ENCODE measurements at places on chromosomes 13 and 19. TPM values are rescaled to one million over a fixed set of nuclear protein-coding genes. Genes with fewer than 3 reads are reported as not detected.

DNA sequence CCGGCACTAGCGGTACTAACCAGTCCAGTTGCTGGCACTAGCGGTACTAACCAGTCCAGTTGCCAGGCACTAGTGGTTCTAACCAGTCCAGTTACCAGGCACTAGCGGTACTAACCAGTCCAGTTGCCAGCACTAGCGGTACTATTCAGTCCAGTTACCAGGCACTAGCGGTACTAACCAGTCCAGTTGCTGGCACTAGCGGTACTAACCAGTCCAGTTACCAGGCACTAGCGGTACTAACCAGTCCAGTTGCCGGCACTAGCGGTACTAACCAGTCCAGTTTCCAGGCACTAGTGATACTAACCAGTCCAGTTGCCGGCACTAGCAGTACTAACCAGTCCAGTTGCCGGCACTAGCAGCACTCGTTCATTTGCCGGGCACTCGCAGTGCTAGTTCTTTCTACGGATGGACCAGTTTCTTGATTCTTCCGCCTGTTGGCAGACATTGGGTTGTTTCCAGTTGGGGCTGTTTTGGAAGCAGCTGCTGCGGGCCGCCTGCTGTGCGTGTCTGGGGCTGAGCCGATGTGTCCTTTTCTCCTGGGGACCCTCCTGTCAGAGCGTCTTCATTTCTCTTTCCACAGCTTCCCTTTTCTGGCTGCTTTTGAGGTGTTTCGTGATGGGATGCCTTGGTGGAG, 123.4 kb upstream of the MCF2L start:
- H3K36me3 ChIP-seq: peaks cover 63% of the 10 kb centered on the region
- H3K4me3 ChIP-seq: no peak overlapping the region
- no peaks in the 10 kb centered on the region for H3K27me3 ChIP-seq

DNA sequence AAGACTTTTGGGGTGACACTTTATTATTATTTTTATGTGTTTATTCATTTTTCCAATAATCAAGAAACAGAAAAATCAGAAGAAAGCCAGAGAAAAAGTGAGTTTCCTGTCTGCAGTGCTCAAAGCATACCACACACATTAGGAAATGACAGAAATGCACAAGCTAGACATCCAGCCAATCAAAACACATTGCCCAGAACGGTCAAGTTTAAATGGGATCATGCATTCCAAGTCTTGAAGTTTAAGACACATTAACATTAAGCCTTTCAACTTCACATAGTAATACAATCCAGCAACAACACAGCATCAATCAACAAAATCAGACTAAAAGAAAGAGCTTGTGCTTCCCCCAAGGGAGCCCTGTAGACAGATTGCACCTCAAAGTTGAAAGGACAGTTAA, 28.7 kb upstream of the MEDAG start:
- H3K36me3 ChIP-seq: no peaks in the 10 kb centered on the region
- H3K27me3 ChIP-seq: no peaks in the 10 kb centered on the region
- no peak overlapping the region for H3K4me3 ChIP-seq
- H3K27ac ChIP-seq: no peak overlapping the region
- no peak for DNase-seq

GRCh38 chr19:41376241-41376997, at the start of gene TMEM91:
Gene TMEM91 (plus strand): TSS chr19:41376533. CDS start chr19:41378310, 1,777 bp downstream.
- H3K27ac ChIP-seq: peak within 1 kb of the TSS; percentile 80
- no peaks in the 10 kb centered on the region for H3K27me3 ChIP-seq
- no peaks in the 10 kb centered on the region for H3K36me3 ChIP-seq
- H3K4me3 ChIP-seq: peak within 1 kb of the TSS; percentile 77
- peak; percentile 80 for DNase-seq

Gene GPR108
- 81.2 TPM for total RNA-seq

DNA sequence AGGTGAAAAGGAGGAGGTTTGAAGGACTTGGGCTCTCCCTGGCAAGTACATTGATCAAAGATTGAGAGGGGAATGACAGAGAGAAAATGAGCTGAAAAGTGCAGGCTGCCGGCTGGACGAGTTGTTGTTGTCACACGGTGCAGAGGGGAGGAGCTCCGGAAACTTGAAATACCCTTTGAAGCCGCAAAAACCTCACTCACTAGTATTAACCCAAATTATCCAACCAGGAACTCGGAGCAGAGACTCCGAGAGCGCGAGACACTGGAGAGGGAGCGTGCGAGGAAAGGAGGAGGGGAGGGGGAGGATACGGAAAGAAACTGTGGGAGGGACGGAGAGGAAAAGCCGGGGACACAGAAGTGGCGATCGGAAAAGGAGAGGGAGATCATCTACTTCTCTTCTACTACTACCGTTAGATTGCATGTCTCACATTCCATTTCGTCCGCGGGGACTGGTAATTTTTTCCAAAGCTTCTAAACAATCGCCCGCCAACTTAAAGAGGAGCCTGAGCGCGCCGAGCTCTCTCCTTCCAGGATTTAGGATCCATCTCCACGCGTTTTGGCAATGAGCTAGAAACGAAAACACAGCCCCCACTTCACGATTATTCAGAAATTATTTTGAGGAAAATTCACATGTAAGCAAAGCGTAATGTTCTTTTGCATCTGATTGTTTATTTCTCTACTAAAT, at the start of gene DACH1:
DACH1 (minus strand) TSS at position 74 of the 684 bp plus-strand sequence.
- no peaks in the 10 kb centered on the region for H3K4me1 ChIP-seq
- peak; percentile 62 for DNase-seq
- H3K27ac ChIP-seq: peak within 1 kb of the TSS; percentile 77
- H3K27me3 ChIP-seq: peaks cover 12% of the 10 kb centered on the region
- H3K36me3 ChIP-seq: no peaks in the 10 kb centered on the region

DNA sequence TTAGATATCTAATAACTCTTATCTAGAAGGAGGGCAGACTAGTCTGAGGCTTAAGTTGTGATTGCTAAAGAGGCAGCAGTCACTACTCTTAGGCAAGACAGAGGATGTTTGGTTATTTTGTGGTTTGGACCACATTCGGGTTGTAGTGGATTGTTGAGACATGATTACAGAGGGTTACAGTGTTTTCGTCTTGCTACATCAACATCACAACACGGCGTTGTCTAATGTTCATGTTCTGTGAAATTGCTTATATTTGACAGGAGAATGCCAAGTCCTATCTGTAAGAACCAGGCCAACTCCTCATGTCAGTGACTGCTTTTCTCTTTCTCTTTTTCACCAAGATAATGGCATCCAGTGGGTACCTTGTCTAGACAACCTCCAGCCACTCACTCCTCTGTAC, 16.8 kb upstream of the TM9SF2 start:
- no peaks in the 10 kb centered on the region for H3K4me1 ChIP-seq
- no peak for DNase-seq
- no peak overlapping the region for H3K4me3 ChIP-seq

- H3K27me3 ChIP-seq: no peaks in the 10 kb centered on the region
- peaks cover 36% of the 10 kb centered on the region for H3K36me3 ChIP-seq
- H3K27ac ChIP-seq: no peak overlapping the region
- peaks cover 4% of the 10 kb centered on the region for H3K4me1 ChIP-seq
- no peak overlapping the region for H3K4me3 ChIP-seq
- DNase-seq: no peak
These were observed 2.1 kb upstream of the PDCD2L start for GRCh38 chr19:34402074-34402600.

GRCh38 chr13:85316506-85317025, 482.7 kb downstream of the SLITRK6 start:
- no peak for DNase-seq
- H3K4me1 ChIP-seq: no peaks in the 10 kb centered on the region
- H3K27ac ChIP-seq: no peak overlapping the region
- no peak overlapping the region for H3K4me3 ChIP-seq
- H3K36me3 ChIP-seq: no peaks in the 10 kb centered on the region

Gene ZNF836
- total RNA-seq: 20.7 TPM

Gene GRIK5
- total RNA-seq: 0.29 TPM

- no peak for DNase-seq
- no peaks in the 10 kb centered on the region for H3K36me3 ChIP-seq
- no peaks in the 10 kb centered on the region for H3K4me1 ChIP-seq
- no peaks in the 10 kb centered on the region for H3K27me3 ChIP-seq
- no peak overlapping the region for H3K27ac ChIP-seq
- H3K4me3 ChIP-seq: no peak overlapping the region
These were observed 7.2 kb upstream of the ZNF611 start for GRCh38 chr19:52741951-52742485.

DNA sequence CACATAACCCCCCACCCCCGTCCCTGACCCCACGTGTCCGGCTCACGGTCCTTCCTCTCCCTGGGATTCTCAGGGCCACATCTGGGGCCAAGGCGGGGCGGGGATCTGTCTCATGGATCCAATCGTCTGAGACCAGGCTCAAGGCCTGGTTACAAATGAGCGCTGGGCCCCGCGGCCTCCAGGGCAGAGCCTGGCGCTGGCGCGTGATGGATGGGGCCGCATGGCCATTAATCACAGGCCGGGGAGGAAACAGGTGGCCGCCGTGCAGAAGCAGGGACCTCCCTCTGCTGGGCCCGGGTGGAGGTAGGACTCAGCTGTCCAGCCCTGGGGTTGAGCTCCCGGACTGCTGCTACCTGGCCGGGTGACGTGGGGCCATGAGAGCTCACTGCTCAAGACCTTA, 5.8 kb upstream of the TLE5 start:
- H3K27me3 ChIP-seq: no peaks in the 10 kb centered on the region
- no peak overlapping the region for H3K4me3 ChIP-seq
- H3K36me3 ChIP-seq: no peaks in the 10 kb centered on the region
- peaks cover 11% of the 10 kb centered on the region for H3K4me1 ChIP-seq
- no peak overlapping the region for H3K27ac ChIP-seq
- DNase-seq: no peak

DNA sequence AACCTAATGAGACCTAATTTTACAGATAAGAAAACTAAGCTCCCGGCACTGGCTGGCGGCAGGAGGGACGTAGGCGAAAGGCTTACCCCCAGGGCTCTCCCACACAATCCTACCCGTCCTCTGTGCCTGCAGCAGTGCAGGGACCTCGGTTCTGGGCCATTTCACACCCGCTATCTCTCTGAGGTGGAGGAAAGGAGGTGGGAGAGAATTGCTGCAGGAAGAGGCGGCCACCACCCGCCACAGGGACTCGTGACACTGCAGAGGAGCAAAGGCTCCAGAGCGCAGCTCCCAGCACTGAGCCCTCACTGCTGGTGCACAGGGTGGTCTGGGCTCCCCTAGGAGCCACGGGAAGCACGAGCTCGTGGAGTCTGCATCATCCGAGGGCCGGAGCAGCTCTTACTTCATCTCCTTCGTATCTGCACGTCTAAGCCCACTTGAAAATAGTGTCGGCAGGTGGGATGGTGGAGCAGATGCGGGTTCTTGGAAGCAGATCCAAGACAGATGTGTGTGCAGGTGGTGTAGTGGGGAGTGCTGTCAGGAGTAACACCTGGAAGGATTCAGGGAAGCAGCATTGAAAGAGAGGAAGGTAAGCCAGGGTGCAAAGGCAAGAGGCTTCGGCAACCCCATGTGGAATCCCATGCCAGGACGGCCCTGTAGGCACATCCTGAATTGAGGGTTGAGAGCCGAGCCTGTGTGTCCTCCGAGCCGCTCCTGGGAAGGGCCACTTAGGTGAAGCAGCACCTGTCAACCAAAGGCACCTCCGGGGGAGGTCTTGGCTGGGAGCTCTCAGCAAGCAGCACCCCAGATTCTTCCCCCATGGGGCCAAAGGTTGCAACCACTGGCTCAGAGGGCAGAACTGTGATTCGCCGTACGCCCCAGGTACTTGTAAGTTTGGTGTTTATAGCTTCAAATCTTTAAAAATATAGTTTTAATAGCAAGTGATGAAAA, 115.8 kb upstream of the SPACA7 start:
- H3K4me3 ChIP-seq: no peak overlapping the region
- DNase-seq: no peak
- H3K36me3 ChIP-seq: no peaks in the 10 kb centered on the region

Gene TNFSF13B
- 12.2 TPM for total RNA-seq

Gene TEX101
- total RNA-seq: not detected

- H3K4me3 ChIP-seq: no peak overlapping the region
- no peak for DNase-seq
- no peaks in the 10 kb centered on the region for H3K27me3 ChIP-seq
- no peaks in the 10 kb centered on the region for H3K4me1 ChIP-seq
- H3K36me3 ChIP-seq: no peaks in the 10 kb centered on the region
These were observed 43.6 kb downstream of the STOML3 start for GRCh38 chr13:38947054-38947453.

DNA sequence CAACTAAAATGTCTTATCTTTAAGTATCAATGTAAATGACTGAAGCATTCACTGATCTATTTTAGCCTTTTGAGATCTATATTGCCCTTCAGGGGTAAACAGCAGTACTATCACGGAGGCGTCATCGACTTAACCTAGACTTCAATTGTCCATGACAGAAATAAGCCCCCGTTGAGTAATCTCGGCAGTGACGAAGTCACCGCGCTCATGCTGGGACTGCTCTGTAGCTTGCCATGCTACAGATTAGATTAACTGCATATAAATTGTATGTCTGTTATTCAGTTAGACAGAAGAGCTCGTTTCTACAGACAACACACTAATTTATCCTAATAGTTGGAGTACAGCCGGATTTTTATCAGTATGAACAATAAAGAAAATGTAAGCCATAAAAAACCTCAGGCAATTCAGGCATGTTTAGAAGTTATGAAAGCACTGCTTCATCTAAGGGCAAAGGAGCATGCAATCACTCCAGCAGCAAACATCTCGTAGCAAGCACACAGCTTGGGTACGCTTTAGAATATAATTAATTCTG, 56.6 kb downstream of the TUBGCP3 start:
- DNase-seq: no peak
- H3K27ac ChIP-seq: no peak overlapping the region
- no peak overlapping the region for H3K4me3 ChIP-seq
- no peaks in the 10 kb centered on the region for H3K27me3 ChIP-seq

Gene ZSCAN5C
- not detected for total RNA-seq

GRCh38 chr19:1266129-1266915, 2.8 kb upstream of the CIRBP start:
- peak overlapping the region; percentile 80 for H3K27ac ChIP-seq
- peaks cover 63% of the 10 kb centered on the region for H3K4me1 ChIP-seq
- H3K27me3 ChIP-seq: no peaks in the 10 kb centered on the region

GRCh38 chr19:30854661-30855060, 482.5 kb downstream of the ZNF536 start:
- DNase-seq: no peak
- H3K4me1 ChIP-seq: no peaks in the 10 kb centered on the region
- H3K4me3 ChIP-seq: no peak overlapping the region
- no peaks in the 10 kb centered on the region for H3K27me3 ChIP-seq
- no peaks in the 10 kb centered on the region for H3K36me3 ChIP-seq

Gene IL12RB1
- total RNA-seq: 6.2 TPM
